GM23338 (cell line): ENCODE measurements at places on chromosomes 3 and 15. TPM values are rescaled to one million over a fixed set of nuclear protein-coding genes. Genes with fewer than 3 reads are reported as not detected.

GRCh38 chr3:185880600-185880999, 55.8 kb upstream of the IGF2BP2 start:
- no peak for DNase-seq
- no peaks in the 10 kb centered on the region for H3K36me3 ChIP-seq
- H3K4me1 ChIP-seq, result peaks cover 5% of the 10 kb centered on the region; the same call in 1 of the 2 replicates

DNA sequence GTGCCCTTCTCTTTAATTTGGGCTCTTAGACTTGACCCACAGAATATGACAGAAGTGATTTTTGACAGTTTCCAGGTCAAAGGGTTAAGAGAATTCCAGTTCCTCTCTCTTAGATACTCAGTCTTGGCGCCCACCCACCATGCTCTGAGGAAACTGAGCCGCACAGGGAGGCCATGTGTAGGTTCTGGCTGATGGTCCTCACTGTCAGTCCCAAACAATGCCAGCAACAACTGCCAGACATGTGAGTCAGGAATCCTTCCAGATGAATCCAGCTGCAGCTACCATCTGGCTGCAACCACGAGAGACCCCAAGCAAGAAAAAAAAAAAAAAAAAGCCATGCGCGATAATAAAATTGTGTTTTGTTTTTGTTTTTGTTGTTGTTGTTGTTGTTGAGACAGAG, 326.6 kb downstream of the MAGI1 start:
- DNase-seq, result no peak
- no peak overlapping the region for H3K4me3 ChIP-seq
- H3K36me3 ChIP-seq, result no peaks in the 10 kb centered on the region
- peak overlapping the region; percentile 34; the same call in 1 of the 2 replicates for H3K27ac ChIP-seq
- H3K4me1 ChIP-seq, result peaks cover 37% of the 10 kb centered on the region

DNA sequence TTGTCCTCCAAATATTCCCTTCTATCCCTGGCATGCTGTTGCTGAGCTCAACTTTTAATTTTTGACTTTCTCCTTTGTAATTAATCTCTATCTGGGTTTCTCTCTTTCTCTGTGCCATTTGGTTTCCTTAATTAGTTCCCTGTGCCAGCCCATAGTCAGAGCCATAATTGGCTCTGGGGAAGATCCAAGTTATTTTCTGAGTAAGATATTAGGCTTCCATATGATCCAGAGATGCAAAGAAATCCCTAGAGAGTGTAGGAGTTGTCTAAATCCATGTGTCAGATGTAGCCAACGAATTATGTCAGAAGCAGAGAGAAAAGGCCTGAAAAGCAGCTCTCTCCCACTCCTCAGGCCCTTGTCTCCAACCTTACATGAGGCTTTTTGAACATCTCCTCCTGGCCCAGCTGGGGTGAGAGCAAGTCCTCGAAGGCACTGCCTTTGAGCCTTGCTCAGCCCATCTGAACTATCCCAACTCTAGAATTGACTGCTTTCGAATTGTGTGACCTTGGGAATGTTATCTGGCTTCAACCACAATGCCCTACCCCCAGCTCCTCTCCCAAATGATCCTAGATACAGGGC, 46.4 kb downstream of the MOBP start:
- H3K4me1 ChIP-seq, result no peaks in the 10 kb centered on the region
- no peak for DNase-seq
- H3K36me3 ChIP-seq, result no peaks in the 10 kb centered on the region
- H3K27me3 ChIP-seq, result no peaks in the 10 kb centered on the region
- H3K4me3 ChIP-seq, result no peak overlapping the region

GRCh38 chr3:34285827-34286188, 487.4 kb downstream of the PDCD6IP start:
- H3K36me3 ChIP-seq, result no peaks in the 10 kb centered on the region
- H3K4me1 ChIP-seq, result no peaks in the 10 kb centered on the region
- no peak overlapping the region for H3K4me3 ChIP-seq

- no peaks in the 10 kb centered on the region for H3K36me3 ChIP-seq
- H3K4me1 ChIP-seq, result no peaks in the 10 kb centered on the region; the same call in 1 of the 2 replicates
- no peak for DNase-seq
- H3K4me3 ChIP-seq, result no peak overlapping the region
Observed at GRCh38 chr3:176953106-176954060, 243.9 kb downstream of the TBL1XR1 start.

DNA sequence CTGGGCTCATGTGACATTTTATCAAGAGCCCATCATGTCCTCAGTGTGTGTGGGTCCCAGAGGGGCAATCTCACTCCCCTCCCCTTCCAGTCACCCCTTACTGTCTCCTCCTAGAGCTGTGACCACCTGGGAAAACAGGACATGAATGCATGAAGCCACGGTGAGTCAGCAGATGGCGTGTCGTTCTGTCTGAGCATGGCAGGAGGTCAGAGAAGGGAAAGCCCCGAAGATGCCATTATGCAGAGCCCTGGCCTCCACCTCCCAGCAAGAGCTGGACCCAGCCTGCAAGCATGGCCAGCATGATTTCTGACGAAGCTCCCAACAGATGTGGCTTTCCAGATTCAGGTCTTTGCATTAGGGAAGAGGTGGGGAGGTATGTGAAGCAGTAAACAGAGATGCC, 118.5 kb downstream of the TLE3 start:
- H3K4me3 ChIP-seq, result no peak overlapping the region
- H3K27ac ChIP-seq, result no peak overlapping the region
- peak; percentile 27 for DNase-seq
- no peaks in the 10 kb centered on the region for H3K4me1 ChIP-seq

GRCh38 chr3:106193876-106194275, 325.1 kb upstream of the CBLB start:
- H3K36me3 ChIP-seq, result no peaks in the 10 kb centered on the region
- H3K4me1 ChIP-seq, result peaks cover 16% of the 10 kb centered on the region; the same call in 1 of the 2 replicates
- no peak overlapping the region for H3K4me3 ChIP-seq

- H3K27me3 ChIP-seq, result no peaks in the 10 kb centered on the region
- DNase-seq, result peak; percentile 94
- H3K36me3 ChIP-seq, result no peaks in the 10 kb centered on the region
- H3K4me3 ChIP-seq, result no peak overlapping the region
Observed at GRCh38 chr3:186239321-186239720, 122.7 kb downstream of the DGKG start.

Gene GNAT1
- total RNA-seq, result not detected in 2 replicates

Gene MKRN2
- 21.6 and 24.6 TPM in 2 replicates for total RNA-seq

Gene APOD
- not detected in 2 replicates for total RNA-seq

Gene ADAMTS9
- 0.31 and 0.54 TPM in 2 replicates for total RNA-seq

Gene DUOX2
- total RNA-seq, result not detected in 2 replicates

Gene STARD5
- 7.7 and 10.1 TPM in 2 replicates for total RNA-seq
